ENCODE measurements at places on chromosomes 11 and 22.

- no peak for DNase-seq
These were observed 8.7 kb downstream of the SNRPD3 start for GRCh38 chr22:24564376-24565058.

DNA sequence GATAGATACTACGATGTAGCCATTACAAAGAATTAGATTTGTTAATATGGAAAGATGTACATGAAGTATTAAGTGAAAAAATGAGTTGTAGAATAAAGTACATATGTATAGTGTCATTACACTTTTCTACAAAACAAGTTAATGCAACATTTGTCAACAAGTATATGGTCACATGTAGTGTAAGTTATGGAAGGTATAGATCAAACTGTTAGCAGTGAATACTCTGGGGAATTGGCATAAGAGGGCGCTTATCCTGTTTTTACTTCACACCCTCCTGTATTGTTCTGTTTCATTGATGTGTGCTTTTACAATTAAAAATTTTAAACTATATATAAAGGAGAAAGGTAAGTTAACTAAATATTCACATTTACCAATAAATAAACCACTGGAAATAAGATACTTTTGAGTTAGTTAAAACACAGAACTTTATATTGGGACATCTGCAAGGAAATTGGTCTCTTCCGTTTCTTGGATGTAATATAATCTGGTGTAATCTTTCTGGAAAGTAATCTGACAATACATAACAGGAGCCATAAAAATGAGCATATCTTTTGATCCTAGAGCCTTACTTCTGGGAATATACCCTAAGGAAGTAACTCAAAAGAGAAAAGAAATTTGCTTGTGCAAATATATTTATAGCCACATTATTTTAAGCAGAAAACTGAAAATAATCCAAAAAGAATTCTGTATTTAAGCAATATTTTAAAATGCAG, 34.5 kb downstream of the CSTPP1 start:
- DNase-seq = no peak

DNA sequence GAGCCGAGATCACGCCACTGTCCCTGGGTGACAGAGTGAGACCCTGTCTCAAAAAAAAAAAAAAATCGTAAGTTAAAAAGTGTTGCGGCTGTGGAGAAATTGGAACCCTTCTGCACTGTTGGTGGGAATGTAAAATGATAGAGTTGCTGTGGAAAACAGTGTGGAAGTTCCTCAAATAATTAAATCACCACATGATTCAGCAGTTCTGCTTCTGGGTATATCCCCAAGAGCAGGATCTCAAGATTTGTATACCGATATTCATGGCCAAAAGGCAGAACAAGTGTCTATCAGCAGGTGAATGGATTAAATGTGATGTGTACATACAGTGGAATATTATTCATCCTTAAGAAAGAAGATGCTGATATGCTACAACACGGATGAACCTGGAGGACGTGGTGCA, 3.8 kb downstream of the SELENOO start:
- DNase-seq = no peak

- no peak for DNase-seq
These were observed 290.2 kb downstream of the SWAP70 start for GRCh38 chr11:9953994-9954626.

GRCh38 chr11:76361776-76362175, 19.2 kb downstream of the THAP12 start:
- no peak for DNase-seq

GRCh38 chr11:43895601-43896000, 15.0 kb downstream of the ALKBH3 start:
- DNase-seq = no peak

- no peak for DNase-seq
These were observed 78.5 kb upstream of the NCAM1 start for GRCh38 chr11:112882494-112883381.

GRCh38 chr11:134215836-134216235, 7.9 kb downstream of the NCAPD3 start:
- DNase-seq = no peak
